ENCODE measurements at places on chromosomes 12 and 14.
A peak's percentile ranks its signal among the peaks of the same experiment; 100 is the strongest.

GRCh38 chr12:29245246-29245645, 96.2 kb downstream of the FAR2 start:
- DNase-seq = no peak

- no peak for DNase-seq
Measured at GRCh38 chr12:8499616-8500015, 13.7 kb upstream of the CLEC4D start.

DNA sequence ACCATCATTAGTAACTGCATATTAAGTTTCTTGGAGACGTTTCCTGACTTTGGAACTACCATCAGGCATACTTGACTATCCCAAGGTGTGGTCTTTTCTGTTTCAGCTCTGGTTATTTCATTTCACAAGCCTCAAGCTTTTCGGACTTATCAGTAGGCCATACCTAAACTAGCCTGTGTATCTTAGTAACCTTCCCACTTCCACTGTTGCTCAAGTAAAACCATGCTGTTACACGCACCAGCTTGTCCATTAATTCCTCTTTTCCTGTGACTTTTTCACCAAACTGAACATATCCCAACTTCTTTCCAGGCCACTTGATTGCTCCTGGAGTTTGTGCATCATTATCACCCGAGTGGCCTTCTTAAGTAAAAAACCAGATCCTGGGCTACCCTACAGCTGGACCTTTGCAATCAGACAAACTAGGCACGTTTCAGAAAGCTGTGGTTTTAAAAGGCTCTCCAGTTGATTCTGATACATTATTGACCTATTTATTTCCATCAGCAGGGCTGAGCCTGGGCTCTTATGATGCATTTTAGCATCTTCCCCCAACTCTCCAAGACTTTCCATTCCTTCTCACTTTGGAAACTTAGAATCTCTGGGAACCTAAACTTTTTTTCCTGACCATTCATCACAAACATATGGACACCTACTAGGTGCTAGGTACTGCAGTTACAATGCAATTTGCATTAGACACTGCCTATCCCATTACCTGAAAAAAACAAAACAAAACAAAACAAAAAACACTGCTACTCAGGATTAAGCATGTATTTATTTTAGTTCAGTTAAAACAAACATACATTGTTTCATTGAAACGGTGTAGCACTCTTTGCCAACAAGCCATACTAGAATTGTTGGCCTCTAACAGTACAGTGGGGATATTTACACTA, 14.9 kb downstream of the SLC38A2 start:
- DNase-seq = no peak

- no peak for DNase-seq
Measured at GRCh38 chr14:89013698-89014568, 189.5 kb downstream of the TTC8 start.

DNA sequence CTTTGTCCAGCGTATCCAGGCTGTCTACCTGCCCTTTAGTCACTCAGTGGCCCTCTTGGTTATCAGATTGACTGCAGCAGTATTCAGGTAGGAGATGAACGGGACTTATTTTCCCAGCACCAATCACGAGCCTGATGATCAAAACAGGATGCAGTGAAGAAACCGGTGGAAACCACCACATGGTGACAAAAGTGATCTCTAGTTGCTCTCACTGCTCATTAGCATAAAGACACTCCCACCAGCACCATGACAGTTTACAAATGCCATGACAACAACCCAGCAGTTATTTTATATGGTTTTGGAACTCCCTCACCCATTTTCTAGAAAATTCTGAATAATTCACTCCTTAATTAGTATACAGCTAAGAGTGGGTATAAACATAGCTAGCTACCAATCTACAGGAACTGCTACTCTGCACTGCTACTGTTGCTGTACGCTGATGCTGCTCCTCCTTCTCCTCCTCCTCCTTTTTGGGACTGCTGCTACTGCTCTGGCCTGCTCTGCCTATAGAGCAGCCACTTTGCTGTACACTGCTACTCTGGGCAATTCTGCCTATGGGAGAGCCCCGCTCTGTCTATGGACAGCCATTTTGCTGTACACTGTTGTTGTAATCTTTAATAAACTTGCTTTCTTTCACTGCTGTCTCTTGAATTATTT, 142.5 kb upstream of the SSTR1 start:
- DNase-seq = peak; percentile 71

DNA sequence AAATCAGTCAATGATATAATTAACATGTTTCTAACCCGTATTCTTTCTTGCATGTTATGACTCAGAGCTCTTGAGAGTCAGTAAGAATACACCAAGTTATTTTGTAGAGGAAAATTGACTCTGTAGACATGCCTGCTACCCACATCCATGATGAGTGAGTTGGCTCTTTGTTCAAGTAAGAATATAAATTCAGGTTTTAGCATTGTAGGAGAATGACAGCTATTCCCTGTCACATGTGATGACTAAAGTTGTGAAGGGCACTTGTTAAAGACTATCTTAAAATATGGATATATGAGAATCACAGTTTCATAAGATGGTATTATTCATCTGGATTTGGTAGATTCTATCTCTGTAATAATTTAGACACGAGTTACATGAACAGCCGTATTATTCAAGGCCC, 209.1 kb downstream of the CCDC59 start:
- no peak for DNase-seq

- peak; percentile 67 for DNase-seq
Measured at GRCh38 chr14:93959239-93960107, 16.9 kb downstream of the ASB2 start.

DNA sequence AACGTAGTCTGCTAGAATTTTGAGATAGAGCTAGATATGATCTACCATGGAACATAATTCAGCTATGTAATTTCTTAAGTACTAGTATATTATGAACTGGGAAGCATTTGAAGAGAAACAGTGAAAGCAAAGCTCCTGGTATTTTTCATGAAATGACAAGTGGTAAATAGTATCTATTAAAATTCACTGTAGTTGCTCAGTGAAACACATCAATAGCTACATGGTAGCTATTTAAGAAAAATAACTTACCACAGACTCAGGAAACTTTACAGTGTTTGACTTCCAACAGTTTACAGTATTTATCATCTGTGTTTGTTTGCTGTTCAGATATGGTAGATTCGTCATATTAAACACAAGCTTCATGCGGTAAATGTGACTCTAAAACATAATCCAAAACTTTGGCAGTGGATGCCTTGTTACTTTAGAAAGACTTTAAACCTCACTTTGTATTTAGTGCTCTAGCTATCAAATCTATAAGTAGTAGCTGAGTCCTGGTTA, 25.2 kb downstream of the WNK1 start:
- no peak for DNase-seq

DNA sequence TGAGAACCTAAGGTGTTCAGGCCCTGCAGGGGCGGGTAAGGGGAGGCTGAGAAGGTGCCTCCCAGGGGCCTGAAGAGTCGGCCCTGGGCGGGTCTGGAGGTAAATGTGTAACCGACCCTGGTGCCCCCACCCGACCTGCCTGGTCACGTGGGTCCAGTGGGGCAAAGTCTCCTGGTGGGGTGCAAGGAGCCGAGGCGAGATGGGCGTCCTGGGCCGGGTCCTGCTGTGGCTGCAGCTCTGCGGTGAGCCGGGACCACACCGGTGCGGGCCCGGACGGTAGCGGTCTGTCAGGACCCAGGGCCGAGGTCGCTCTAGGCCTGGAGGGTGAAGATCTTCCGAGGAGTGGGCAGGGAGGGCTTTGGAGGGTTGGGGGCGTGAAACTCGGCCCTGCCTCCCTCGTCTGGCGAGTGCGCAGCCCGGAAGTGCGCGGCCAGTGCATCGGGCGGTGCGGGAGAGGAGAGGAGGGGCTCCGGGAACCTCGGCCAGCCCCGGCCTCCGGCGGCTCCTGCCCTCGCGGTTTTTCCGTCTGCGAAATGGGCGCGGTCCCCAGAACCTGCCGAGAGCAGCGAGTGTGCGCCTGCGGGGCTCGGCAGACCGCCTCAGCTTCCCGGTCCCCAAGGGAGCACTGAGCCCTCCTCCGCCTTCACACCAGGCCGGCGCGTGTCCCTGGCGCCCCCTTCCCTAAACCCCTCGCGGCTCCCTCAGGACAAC, at the start of gene AMN:
Gene AMN, plus strand, starts transcription at position 174 of the 711 bp plus-strand sequence. Its CDS starts 26 bp downstream, at position 200.
- DNase-seq = no peak

DNA sequence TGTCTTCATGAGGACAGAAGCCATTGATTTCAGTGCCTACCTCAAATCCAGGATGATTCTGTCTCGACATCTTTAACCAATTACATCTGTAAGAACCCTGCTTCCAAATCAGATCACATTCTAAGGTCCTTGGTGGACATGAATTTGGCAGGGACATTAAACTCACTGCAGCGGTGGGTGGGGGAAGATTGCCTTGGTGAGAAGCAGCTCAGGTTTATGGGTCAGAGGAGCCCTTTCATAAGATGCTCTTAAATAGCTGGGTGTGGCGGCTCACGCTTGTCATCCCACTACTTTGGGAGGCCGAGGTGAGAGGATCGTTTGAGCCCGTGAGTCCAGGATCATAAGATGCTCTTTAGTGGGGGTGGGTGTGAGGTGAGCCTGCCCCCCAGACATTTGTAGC, 42.9 kb downstream of the ELK3 start:
- no peak for DNase-seq

DNA sequence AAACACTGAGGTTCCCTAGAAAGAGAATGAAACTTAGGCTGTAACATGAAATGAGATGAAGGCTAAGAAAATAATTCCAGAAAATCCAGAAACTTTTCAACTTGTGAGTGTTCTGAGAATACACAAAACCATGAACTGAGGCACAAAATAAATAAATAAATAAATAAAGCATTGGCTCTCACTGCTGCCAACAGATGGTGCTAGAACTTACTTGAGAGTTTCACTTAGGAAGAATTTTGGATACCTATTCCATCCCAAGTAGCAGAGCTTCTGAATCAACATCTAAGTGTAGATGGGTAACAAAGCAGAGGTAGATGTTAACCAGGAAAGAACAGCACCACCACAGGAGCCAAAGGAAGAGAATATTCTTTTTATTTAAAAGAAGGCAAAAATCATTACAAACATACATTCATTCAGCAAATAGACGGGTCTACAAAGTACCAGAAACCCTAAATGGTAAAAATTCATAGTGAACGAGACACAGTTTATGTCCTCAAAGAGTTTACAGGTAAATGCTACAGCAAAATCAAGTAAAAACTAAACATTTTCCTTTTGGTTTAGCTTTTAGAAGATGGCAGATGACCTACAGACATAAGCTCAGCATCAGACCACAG, 16.7 kb downstream of the EPS8 start:
- no peak for DNase-seq

GRCh38 chr14:61532763-61533162, 162.6 kb upstream of the HIF1A start:
- no peak for DNase-seq

GRCh38 chr12:66753810-66754209, 74.9 kb upstream of the GRIP1 start:
- DNase-seq = no peak

- DNase-seq = no peak
Measured at GRCh38 chr12:50929831-50930230, 22.5 kb upstream of the HIGD1C start.

- no peak for DNase-seq
Measured at GRCh38 chr12:75825686-75826085, 205.9 kb downstream of the PHLDA1 start.

DNA sequence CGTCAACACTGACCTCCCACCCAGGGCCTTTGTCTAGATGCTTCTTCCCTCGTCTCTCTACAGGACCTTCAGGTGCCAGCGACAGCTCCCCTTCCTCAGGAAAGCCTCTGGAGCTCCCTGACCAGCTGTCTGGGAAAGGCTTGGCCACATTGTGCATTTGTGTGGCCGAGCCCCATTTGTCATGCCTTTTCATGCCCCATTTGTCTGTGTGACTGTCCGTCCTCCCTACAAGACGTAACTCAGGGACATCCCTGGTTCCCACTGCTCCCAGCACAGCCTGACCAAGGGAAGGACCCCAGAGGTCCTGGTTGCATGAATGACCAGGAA, 23.8 kb downstream of the ZFYVE21 start:
- no peak for DNase-seq

DNA sequence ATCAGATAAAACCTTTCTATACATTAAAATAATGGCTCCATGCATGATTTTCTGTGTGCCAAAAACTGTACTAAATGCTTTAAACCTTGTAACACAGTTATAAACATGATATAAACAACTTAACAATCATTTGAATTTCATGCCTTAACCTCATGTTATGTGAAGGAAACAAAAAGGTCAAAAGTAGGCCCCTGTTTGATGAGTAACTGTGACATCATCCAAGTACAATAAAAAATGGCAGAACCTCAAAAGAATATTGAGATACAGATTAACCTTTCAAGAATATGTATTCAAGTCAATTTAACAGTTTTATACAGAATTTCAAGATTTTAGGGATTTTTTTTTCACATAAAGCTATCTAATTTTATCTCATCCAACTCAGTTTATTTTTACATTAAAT, 310.7 kb upstream of the DCN start:
- no peak for DNase-seq

- DNase-seq = no peak
Measured at GRCh38 chr12:57173089-57173488, 25.7 kb upstream of the LRP1-AS start.

DNA sequence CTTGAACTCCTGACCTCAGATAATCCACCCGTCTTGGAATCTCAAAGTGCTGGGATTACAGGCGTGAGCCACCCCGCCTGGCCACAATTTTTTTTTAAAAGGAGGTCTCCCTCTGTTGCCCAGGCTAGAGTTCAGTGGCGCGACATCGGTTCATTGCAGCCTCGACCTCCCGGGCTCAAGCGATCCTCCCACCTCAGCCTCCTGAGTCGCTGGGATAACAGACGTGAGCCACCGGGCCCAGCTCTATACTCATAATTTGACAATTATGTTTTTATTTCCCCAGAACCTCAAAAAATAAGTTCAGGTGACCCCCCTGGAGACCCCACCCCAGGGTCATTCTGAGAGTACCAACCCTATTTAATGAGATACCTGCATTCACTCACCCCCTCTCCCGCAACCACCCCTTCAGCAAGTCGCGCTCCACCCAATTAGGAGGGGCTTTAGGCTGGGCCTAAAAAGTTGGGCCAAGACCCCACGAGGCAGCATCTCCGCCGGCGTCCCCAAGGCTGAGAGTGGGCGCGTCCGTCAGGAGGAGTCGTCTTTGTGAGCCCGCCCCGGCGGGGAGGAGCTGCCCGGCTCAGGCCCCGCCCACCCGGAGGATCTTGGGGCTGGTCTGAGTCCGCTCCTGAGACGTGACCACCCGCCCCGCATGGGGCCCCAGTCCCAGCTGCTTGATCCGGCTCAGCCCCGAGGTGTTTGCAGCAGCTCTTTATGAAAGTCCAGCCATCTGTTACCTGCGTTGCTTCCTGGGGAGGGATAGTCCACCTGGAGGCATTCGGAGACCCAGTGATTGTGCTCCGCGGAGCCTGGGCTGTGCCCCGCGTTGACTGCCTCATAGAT, at the start of gene ANKRD33:
Gene ANKRD33, plus strand, starts transcription at position 628 of the 840 bp plus-strand sequence. Its CDS starts 84 bp downstream, at position 712.
- DNase-seq = no peak
